ENCODE measurements at places on chromosomes 7 and 10.

- DNase-seq = peak; percentile 30
Measured at GRCh38 chr7:28957064-28957750, 923 bp downstream of the TRIL start.

GRCh38 chr7:152663931-152664330, 12.0 kb downstream of the XRCC2 start:
- DNase-seq = no peak

- peak; percentile 44 for DNase-seq
Measured at GRCh38 chr7:93948106-93948505, 26.6 kb downstream of the GNG11 start.

DNA sequence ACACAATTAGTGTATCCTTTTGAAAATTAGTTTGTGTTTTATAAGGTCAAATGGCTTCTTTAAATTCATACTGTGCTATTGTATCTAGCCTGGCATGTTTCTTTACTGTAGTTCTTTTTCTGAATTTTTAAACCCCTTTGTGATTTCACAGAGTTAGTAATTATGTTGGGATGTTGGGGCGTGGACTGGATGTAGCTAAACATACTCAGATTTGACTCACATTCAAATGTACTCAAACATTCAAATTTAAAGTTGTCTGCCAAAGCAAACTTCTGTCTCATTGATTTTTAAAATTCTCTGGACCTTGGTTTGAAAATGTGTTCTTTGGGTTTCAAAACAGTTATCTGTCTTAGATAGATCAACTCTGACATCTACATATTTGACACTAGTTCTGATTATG, 7.2 kb upstream of the NRP1 start:
- peak; percentile 71 for DNase-seq

GRCh38 chr7:116588225-116588624, 63.4 kb downstream of the CAV1 start:
- peak; percentile 58 for DNase-seq

GRCh38 chr10:23643111-23643780, 204.4 kb downstream of the OTUD1 start:
- no peak for DNase-seq

DNA sequence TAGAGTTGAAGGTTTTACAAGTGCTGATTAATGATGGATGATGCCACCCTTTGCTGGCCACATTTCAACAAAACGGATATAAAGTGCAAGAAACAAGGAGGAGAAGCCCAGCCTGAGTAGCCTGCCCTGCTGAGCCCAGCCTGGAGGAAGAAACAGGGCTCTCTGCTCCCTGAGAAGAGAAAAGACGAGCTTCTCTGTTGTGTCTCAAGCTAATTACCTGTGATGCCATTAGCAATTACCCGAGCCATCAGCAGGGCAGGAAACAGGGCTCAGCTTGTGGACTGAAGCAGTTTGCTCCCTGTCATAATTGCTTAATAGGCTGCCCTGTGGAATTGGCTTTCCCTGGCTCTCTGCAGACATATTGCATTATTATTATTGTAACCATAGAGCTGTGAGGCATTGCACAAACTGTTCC, 709.3 kb upstream of the AUTS2 start:
- no peak for DNase-seq

DNA sequence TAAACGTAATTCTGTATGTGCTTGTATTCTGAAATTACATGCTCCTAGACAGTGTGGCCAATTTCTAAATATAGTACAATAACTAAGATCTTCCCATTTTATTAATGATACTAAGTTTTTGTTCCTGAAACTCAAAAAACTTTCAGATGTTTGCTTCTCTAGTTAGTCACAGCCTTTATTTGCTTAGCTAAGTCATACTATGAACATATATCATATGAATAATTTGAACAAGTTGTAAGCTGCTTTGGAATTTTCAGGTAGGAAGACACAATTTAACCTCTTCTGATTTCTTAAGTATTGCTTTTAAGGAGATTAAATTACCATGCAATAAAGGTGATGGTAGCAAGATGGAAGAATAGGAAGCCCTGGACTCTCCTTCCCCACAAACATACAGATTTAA, 148.7 kb downstream of the AMPH start:
- no peak for DNase-seq

DNA sequence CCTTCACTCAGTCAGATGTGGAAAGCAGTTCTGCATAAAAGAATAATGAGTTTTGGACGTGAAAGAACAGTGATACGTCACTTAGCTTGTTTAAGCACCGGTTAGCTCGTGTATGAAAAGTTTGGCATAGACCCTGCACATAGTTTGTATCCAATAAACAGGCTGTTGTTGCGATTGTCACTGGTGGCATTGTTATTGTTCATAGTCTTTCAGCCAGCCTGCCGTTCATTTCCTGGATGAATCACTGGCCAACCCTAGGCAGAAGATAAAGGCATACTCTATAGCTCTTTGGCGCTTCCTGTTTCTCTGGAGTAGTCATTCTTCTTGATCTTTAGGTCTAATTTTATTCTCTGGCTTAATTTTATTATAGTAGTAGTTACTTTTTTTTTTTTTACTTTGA, 57.8 kb upstream of the ANKRD30A start:
- DNase-seq = no peak

DNA sequence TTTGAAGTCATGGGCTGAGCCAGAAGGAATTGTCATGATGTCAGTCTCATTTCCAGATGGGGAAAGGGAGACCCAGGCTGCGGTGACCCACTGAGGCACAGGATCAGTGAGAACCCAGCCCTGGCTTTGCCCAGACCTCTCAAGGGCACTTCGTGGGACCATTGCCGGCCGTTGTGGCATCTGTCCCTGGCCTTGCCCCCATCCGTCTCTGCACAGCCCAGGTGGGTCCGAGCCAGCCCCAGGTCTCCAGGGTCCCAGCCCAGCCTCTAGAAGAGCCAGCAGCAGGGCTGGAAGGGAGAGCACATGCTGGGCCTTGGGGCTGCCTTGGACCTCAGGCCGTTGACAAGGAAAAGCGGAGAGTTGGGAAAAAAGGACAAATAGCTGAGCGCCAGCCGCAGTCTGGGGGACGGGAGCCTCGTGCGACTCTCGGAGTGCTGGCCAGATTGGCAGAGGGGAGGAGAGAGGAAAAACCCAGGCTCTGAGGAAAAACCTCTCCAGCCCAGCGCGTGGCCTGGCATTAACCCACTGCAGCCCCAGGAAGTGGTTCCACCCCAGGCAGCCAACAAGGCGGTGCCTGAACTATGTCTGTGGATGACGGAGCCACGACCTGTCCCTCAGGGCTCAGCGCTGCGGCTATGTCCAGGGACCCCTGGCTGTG, 30.2 kb downstream of the GRIFIN start:
- DNase-seq = no peak

- DNase-seq = peak; percentile 22
Measured at GRCh38 chr7:95865716-95866371, 93.5 kb downstream of the DYNC1I1 start.

DNA sequence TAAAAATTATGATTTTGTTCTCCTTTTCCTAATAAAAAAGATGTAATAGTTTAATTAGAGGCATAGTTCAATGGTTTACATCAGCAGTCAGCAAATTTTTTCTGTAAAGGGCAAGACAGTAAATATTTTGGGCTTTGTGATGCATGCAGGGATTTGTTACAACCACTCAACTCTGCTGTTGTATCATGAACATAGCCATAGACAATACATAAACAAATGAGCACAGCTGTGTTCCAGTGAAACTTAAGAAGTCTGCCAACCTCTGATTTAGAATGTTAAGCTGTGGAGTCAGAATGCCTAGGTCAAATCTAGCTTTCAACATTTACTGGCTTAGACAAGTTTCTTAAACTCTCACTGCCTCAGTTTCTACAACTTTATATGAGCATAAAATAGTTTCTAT, 31.6 kb downstream of the ASZ1 start:
- DNase-seq = peak; percentile 44

- DNase-seq = no peak
Measured at GRCh38 chr7:16007911-16008310, 321.4 kb upstream of the MEOX2 start.

DNA sequence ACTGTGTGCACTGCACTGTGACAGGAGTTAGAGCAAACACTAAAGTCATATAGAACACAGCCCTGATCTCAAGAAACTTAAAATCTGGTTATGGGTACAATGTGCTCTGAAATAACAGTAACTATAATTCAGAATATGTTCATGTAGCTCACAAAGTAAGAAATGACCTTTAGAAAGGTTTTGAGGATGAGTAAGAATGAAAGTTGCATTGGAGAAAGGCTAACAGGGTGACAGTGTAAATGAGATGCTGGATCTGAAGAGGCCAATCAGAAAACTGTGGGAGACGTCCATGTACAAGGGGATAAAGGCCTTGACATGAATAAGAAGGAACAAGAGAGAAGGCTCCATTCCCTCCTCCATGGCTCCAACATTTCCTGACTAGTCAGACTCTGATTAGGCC, 124.7 kb downstream of the GRM3 start:
- DNase-seq = no peak

DNA sequence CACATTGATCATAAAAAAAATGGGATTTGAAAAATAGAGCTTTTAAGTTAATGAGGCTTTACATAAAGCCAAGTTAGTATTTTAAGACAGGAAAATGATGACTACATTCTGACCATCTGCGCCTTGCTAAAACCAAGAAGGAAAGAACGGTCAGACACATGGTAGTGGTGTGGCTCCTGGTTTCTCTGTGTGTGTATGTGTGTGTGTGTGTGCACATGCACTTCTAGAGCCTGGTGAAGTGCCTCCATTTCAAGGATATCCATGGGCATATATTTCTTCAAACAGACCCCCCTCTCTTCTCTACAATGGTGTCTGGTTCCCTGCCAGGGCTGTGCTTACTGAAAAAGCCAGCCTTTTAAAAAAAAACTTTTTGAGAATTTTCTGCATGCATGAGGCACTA, 80.9 kb downstream of the FRMPD2 start:
- DNase-seq = no peak

- DNase-seq = no peak
Measured at GRCh38 chr10:22332116-22332692, 11.3 kb downstream of the BMI1 start.

- no peak for DNase-seq
Measured at GRCh38 chr10:11154849-11155498, 137.3 kb downstream of the CELF2 start.

DNA sequence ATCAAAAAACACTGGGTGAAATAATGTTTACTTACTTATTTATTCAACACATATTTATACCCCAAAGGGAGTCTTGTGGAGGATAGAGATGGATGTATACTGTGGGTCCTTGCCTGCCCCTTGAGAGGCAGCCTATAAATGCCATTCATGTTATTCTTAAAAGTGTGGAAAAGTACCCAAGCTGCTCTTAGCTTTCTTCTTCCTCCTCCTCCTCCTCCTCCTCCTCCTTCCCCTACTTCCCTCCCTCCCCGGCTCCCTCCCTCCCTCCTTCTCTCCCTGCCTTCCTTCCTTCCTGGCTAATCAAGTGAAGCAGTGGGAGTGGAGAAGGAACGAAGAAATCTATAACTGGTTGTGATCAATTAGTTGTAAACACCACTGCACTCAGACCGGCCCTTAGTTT, 21.2 kb upstream of the IGF2BP3 start:
- no peak for DNase-seq

- DNase-seq = no peak
Measured at GRCh38 chr10:108453166-108453565, 1288.7 kb upstream of the SORCS1 start.

GRCh38 chr10:125056161-125057132, 103.9 kb downstream of the CTBP2 start:
- DNase-seq = no peak

GRCh38 chr10:42932735-42933447, 144.0 kb upstream of the RET start:
- no peak for DNase-seq

- no peak for DNase-seq
Measured at GRCh38 chr10:3312403-3312940, 139.9 kb upstream of the PITRM1 start.

DNA sequence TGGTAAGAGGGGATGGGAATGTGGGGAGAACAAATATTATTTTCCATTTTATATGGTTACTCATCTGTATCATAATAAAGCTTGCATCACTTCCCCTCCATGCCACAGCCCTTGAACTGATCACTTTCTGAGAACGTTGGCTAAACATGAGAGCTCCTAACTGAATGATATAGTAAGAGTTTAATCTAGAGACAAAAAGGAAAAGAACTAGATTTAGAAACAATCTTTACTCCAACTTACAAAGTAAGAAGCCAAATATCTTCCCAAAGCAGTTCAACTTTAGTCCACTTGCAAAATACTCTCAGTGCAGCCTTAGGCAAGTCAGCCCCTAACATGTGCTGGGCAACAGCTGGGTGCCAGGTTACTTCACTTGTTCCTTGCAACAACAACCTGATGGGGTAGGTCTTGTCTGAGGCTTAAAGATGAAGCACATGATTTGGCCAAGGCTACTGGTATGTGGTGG, 20.3 kb downstream of the SMURF1 start:
- peak; percentile 55 for DNase-seq

DNA sequence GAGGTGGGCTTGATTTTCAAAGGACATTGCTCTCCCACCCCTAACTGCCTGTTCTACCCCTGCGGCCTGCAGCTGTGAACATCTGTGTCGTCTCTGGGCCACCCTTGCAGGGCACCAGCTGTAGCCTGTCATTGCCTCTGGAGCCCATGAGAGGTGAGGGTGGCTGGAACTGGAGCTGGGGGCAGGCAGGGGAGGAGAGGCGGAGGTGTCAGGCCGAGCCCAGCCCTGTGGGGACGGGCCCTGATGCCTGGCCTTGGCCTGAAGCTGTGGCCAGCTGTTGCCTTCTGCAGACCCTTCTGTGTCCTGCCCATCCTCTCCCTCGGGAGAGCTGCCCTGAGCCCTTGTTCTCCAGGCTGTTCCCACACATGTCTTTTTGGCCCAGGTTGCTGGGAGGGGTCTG, 44.5 kb downstream of the PALD1 start:
- DNase-seq = no peak

DNA sequence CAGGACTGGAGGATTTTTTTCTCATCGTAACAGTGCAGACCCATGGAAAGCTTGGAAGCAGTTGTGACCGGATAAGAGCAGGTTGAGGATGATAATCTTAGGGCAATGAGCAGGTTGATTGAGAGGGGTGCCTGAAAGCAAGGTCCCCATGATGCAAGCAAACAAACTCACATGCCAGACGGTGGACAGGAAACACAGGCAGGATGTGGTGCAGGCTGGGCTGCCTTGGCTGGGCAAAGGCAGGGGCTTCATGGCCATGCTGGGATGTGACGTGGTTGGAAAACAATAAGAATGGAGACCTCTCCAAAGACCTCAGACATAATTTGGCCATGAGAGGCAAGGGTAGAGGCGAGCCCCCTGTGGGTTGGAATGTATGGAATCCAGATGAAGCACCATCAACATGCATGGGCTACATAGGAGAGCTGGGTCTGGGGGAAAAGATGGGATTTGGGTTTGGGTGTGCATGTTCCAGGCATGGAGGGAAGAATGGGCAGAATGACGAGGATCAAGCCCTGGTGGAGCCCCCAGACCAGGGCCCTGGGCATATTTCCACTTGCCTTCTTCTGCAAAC, 58.3 kb downstream of the IKZF1 start:
- no peak for DNase-seq

Data from adipocyte (in vitro differentiated cells).